Stimulated activated CD4-positive, alpha-beta T cell treated with anti-CD3 and anti-CD28 coated beads, Interleukin-1b, Interleukin-23, amount 100 ng/mL, for 24 hours (primary cell): ENCODE measurements at places on chromosomes 11 and 22.

GRCh38 chr11:10674911-10675440, 18.6 kb downstream of the IRAG1 start:
- no peak for DNase-seq

GRCh38 chr11:84518631-84519183, 1108.4 kb downstream of the DLG2 start:
- DNase-seq: no peak

DNA sequence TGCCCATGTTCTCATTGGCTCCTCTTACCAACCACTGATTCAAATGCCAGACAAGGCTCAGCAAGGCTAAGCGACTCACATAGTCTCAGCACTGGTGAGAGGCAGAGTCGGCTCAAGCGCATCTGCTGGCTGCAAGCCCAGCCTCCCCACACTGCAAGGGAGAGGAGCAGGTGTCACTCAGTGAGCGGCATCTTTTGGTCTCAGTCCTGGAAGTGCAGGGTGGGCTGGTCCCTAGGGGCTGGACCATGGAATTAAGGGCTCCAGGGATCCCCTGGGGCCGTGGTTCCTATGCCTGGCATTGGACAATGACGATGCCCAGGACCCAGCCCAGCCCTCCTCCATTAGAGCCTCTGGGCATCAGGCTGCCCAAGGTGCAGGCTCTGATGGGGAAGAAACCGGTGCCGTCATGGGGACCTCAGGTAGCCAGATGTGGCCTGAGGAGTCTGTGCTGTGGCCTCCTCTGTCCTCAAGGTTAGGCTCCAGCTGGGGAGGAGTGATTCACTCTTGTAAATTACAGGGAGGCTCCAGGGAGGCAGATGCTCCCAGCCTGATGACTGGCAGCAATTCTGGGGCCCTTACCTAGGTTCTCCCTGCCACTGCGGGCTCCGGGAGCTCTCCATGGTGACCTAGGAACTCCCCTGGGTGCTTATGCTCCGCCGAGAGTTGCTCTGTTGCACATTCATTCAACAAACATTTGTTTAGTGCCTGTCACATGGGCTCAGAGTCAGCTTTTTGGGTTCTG, 28.0 kb downstream of the FADS2 start:
- no peak for DNase-seq

DNA sequence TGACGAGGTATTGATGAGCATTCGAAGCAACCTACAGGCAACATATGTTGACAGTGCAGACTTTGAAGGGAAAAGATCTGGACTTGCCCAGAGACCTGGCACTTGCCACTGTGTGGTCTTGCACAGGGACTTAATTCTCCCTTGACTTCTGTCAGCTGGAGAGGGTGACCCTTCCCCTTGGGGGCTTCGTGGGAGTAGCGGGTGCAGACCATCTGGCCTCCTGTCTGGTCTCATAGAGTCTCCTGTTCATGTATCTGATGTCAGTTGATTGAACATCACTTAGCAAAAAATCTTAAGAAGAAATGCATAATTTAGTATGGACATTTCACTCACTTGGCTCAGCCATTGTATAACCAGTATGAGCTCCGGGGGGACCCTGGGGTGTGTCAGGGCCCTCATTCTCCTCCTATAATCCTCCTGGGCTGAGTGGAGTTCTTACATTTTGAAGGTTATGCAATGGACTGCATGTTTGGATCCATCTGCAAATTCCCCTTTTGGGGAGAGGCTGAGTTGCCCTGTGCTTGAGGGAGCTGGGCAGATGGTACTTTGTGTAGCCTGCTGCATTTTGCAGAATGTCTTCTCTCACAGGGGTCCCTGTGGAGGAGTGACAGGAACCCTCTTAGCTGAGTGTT, 13.0 kb downstream of the BCR start:
- DNase-seq: no peak

GRCh38 chr11:120024046-120024445, 113.9 kb downstream of the TRIM29 start:
- no peak for DNase-seq

DNA sequence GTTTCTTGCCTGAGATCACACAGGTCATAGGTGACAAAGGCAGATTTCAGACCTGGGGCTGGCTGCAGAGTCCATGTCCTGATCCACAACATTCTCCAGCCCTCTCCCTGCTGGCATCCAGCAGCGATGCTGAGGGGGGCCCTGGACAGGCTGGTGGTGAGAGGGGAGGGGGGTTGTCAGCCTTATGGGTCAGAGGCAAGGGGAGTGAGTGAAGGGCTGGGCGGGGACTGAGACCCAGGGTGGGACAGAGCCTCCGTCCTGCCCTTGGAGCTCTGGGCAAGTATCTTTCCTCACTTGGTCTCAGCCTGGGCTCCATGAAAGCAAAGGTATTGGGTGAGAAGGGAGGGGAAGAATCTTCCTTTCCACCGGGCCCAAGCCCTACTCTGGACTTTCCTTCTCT, 66.7 kb upstream of the RASD2 start:
- no peak for DNase-seq

- no peak for DNase-seq
Observed at GRCh38 chr11:64848214-64848825, 3.9 kb upstream of the CDC42BPG start.

DNA sequence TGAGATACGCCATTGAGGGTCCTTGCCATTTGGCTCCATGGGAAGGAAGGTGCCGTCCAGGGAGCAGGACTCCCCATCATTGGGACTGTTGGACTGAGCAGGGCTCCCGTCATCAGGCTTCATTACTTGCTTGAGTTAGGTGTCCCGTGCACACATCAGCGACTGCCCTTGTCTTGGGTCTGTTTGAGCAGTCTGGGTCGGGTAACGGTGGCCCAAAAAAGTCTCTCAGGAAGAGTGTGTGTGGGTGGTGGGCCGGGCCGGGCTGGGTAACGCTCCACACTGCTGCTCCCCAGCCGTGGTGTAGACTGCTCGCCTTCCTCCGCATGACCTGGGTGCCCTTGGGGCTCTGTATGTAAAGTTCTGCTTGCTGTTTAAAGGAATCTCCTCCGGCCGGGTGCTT, 293.5 kb downstream of the TBC1D22A start:
- no peak for DNase-seq

DNA sequence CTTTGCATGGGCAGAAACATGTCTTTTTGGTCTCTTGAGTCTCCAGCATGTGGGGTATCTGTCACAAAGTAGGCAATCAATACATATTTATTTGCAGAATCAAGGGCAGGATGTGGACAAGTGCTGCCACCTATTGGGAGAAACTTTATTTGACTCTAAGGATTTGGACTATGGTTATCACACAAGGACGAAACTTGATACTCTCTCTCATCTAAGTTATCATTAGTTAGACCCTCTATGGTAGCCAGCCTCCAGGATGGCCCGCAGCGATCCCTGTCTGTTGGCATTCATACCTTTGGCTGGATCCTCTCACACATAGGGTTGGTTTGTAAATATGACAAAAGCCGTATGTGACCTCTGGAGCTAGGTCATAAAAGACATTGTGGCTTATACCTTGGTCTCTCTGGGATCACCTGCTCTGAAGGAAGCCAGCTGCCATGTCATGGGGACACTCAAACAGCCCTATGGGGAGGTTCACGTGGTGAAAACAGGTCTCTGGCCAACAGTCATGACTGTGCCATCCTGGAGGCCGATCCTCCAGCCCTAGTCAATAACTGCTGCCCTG, 1.1 kb upstream of the FBXO7 start:
- DNase-seq: no peak

DNA sequence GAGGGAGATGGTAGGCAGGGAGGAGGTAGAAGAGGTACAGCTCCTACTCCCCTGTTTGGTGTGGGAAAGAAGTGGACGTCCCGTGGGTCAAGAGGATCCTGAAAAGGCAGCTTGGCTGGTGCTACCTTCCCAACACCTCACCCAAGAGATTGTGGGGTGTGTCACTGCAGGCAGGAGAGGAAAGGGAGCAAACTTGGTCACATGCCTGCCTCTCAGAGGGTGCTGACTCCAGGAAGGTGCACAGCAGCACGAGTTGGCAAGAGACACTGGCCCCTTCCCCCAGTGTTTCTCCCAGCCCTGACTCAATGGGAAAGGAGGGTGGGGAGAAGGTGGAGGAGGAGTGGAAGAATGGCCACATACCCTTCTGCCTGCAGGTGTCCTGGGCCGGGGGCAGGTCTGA, 99.6 kb downstream of the CSNK2A3 start:
- no peak for DNase-seq

DNA sequence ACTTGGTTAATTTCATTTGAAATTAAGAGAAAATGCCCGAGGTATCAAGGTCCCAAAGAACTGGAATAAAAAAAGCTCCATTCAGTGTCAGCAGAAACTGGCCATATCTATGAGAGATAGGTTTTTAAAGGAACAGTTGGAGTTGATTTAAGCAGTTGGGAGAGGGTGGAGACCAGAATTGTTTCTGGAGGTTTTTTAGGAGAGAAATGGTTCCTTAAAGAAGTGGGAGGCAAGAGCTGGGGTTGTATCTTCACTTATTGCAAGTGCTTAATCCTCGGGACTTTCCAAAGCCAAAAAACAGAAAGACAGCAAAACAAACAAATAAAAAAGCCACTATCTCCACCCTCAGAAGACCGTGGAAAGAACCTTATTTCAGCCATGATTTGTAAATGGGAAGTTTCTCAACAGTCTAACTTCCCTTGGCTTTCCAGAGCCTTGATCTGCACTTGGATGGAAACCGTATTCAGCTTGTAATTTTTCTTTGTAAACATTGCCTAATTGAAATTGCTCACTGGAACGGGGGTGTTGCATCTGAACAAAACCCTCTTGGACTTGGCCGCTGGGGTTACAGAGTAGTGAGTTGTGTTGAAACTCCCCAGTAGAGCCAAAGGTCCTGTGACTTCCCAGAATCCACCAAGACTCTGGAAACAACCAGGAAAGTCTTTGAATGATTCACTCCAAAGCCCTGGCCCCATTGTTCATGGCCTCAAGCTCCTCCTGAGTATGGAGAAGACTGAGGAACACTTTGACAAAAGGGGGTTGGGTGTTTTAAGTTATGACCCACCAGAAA, 115.6 kb downstream of the SLC1A2 start:
- DNase-seq: no peak

DNA sequence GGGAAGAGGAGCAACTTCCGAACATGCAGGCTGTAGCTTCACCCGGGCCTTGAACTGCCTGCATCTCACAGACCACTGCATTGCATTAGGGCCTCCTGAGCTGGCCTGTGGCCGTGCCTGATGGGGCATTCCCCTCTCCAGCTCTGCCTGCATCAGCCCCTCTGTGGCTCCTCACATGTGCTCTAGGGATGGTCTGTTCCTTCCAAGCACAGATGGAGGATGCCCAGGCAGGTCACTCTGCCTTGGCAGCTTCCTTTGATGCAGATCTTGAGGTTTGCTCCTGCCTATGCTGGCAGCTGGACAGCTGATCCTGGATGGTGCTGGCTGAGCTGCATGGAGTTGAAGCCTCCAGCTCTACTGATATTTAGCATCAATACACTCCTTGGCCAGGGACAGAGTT, 28.5 kb downstream of the AMPD3 start:
- no peak for DNase-seq

DNA sequence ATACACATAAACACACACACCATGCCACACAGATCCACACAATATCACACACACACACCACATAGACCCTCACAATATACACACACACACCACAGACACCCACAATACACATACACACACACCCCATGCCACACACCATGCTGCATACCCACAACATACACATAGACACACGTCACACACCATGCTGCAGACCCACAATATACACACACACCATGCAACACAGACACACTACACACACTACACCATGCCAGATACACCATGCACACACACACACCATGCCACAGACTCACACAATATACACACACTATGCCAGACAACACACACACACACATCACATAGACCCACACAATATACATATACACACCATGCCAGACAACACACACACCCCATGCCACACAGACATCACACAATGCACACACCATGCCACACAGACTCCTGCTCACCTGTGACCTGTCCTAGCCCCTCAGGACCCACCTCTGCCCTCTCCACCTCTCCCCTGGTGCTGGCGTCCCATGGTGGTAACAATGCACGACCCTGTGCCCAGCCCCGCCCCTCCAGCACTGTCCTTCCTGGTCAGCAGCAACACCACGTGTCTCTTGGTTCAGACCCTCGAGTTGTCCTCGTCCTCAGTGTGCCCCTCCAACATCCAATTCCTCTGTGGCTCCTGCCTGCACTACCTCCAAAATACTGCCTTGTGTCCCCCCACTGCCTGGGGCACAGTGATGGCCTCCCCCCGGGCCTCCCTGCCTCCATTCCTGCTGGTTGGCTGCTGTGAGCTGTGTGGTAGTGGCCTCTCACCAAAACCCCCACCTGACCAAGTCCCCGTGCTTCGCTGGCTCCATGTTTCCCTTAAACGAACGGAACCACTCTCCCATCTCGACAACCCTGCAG, 23.7 kb upstream of the RFPL3 start:
- DNase-seq: no peak

GRCh38 chr11:125202362-125202880, 37.9 kb downstream of the PKNOX2 start:
- no peak for DNase-seq
